ENCODE measurements at places on chromosomes 1 and 21.

- no peak for DNase-seq
Measured at GRCh38 chr21:24023936-24024335, 1583.3 kb downstream of the MRPL39 start.

DNA sequence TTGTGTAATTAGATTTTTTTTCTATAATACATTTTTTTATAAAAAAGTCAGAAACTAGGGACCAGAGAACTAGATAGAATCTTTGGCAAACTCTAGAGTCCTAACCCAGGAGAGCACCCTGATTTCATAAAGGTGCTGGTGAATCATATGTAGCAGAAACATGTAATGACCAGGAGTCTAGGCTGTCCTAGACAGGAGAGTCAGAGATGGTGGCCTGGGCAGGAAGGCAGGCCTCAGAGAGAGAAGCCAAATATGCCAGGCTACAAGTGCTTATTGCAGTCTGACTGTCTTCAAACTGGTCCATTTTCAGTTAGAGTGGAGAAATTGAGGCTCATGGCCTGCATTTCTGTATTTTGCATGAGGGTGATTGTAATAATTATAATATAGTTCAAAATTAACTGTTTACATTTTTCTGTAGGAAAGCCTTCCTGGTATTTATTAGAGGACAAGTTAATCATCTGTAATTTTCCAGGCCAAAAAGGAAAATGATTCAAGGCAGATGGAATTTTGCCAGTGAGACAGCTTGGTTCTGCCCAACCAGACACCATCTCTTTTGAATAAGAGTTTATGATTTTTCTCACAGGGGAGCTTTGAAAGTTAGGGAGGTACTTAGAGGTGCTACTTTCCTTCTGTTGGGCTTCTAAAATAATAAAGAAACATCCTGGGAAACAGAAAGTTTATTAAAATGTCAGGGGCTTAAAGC, 129.8 kb downstream of the S1PR1 start:
- no peak for DNase-seq

DNA sequence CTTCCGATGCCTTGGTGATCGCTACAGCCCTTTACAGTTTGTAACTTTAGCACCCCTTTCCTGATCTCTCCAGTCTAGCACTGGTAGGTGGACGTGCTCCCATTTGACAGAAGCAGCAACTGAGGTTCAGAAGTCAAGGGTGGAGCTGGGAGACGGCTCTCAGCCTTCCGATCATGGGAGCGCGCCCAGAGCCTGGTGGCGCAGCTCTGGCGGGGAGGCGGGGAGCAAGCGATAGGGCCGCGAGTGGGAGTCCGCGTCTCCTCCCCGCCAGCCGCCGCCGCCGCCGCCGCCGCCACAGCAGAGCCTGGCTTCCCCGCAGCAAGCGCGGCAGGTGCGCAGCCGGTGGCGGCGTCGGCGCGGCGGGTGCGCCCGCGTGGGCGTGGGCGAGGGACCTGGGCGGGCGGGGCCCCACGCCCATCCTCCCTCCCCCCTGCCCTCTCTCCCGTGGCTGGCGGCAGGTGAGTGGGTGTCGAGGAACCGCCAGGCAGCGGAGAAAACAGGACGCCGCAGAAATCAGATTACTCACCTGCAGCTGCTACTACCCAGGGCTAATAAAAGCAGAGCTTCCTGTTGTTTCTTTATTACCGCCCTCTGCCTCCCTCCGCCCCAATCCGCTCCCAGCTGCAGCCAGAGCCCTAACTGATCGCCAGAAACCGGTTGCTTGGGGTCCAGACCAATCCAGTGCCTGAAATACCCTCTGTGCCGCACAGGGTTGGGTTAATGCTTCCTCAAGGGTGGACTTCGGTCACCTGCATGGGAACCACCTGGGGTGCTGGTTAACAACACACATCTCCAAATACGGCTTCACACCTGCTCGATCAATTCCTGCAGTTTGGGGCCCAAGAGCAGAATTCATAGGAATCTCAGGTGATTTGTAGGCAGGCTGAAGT, 60.2 kb upstream of the ID3 start:
- DNase-seq = peak; percentile 83

DNA sequence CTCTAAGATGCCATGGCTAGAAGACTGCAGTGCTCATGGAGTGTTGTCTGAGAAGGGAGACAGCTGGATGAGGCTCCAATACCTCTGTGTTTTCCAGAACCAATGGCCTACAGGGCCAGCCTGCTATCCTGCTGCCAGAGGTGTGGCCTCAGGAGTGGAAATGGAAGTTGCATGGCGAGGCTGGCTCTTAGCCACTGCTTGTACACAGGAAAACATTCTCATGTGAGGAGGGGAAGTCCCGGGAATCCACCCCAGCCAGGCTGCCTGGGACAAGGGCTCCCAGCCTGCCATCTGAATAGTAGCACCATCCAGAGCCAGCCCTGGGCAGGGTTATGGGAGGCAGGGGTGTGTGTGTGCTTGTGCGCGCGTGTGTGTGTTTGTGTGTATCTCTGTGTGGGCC, 56.5 kb downstream of the SDC3 start:
- DNase-seq = no peak

DNA sequence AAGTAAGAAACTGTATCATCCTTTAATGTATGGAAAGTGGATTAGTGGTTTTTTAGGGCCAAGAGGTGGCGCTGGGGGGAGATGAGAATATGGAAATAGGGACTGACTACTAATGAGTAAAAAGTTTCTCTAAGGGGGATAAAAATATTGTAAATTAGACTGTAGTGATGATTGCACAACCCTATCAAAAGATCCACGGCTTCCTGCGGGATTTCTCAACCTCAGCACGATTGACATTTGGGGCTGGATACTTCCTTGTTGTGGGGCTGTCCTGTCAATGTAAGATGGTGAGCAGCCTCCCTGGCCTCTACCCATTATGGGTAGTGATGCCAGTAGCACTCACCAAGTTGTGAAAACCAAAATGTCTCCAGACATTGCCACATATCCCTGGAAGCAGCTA, 36.0 kb upstream of the PRDM2 start:
- DNase-seq = no peak

- no peak for DNase-seq
Measured at GRCh38 chr1:24514946-24515345, 12.3 kb downstream of the RCAN3 start.

- no peak for DNase-seq
Measured at GRCh38 chr1:55076356-55076755, 37.0 kb downstream of the PCSK9 start.

- no peak for DNase-seq
Measured at GRCh38 chr1:153503766-153504165, 32.0 kb downstream of the S100A6 start.

DNA sequence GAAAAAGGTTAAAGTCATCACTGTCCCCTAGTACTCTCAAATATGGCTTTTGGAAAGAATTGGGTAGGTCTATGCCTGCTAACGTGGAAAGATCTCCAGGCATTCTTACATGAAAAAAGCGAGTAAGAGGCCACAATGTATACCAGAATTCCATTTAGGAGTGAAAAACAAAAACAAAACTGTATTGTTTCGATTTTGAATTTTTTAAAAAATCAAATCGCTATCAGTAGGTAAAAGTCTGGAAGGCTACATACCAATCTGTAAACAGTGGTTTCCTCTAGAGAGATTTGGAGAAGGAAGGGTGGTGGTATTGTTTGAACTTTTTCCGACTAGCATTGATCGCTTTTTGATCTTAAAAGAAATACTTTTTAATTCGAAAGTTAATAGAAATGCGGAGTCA, 55.9 kb downstream of the RRAGC start:
- DNase-seq = no peak

DNA sequence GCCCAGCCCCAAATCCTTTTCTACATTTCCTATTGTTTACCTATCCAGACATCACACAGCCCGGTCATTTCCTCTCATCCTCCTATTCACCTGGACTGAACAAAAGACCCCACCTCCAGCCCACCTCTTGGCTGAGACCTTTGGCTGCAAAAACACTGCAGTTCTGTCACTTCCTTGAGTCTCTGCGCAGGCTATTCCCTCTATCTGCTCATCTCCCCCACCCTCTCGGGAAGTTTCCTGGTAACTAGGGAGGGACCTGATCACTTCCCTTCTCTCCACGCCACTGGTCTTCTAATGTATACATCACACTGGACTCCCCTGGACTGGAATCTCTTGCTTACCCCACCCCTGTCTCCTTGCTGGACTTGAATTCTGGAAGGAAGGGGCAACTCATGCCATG, 5.3 kb downstream of the HTR1D start:
- no peak for DNase-seq

GRCh38 chr1:197366996-197367395, 98.9 kb downstream of the CRB1 start:
- DNase-seq = no peak

- DNase-seq = no peak
Measured at GRCh38 chr1:101178688-101179491, 57.9 kb upstream of the S1PR1 start.

DNA sequence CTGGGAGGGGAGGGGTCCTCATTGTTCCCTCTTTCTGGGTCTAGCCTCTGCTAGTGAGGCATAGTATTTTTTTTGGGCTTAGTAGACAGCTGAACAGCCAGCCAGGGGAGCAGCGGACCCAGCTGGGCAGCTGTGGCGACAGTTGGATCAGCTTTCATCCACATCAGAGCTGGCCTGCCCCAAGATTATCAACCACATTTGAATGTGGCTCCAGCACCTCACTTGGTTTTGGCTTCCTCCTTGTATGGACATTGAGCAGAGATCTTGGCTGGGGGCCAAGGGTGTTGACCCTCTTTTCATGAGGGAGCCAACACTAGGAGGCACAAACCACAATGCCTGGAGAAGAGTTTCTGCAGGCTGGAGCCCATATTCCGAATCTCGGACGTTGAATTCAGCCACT, 25.0 kb downstream of the WNT4 start:
- peak; percentile 35 for DNase-seq

DNA sequence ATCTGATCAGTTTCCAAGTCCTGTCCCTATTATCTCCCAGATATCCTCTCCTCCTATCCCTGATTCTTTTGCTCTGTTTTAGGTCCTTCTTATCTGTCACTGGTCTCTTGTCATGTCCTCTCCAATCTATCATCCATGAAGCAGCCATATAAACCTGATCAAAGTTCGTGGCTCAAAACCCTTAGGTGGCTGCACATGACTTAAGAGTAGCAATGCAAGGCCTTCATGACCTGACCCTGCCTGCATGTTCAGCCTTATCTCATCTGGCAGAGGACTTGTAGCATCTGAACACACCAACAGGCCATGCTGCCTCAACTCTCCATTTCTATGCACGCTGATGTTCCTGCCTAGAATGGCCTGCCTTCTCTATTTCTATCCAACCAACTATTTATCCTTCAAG, 65.2 kb downstream of the NOS1AP start:
- DNase-seq = no peak

DNA sequence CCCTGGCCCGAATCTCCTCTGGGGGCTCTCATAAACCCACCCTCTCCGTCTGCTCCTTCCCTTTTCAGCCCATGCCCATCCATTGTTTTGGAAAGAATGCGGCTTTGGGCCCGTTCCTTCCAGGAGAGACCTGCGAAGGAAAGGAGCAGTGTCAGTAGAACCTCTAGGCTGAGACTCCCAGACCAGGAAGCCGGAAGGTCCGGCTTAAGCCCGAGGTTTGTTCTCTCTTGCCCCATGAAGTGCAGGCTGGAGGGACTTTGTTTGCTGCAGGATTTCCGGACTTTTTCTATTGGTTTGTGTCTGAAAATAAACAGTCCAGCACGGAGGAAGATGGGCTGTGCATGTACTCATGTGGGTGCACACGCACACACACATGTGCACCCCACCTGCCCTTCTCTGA, 49.8 kb downstream of the ELK4 start:
- peak; percentile 25 for DNase-seq

DNA sequence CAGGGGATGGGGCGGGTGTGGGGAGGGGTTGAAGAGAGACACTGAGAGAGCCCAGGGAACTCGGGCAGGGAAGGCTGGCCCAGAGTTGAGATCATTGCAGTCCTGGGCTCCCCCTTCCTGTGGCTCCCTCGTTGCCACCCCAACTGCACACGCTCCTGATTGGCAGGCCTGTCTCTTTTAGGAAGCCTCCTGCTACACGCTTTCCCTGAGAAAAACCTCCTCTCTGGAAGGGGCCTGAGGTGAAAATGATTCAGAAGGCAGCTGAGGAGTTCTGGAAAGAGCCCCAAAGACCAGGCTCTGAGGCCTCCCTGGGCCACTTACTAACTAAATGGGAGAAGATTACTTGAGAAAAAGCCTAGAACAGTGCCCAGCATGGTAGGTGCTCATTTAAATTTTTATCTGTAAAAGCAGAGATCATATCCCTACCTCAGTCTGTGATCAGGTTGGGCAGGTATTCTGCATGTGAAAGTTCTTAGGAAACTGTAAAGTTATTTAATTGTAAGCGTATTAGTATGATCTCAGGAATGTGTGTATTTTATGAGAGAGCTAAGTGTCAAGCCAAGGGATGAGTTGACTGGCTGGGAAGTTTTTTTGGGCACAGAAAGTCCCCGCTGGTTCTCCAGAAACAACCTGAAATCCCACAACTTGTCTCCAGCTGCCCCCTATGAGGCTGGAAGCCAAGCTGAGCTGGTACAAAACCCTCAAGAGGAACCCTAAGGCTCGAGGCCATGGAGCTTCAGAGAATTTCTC, 65.2 kb upstream of the EPS8L3 start:
- no peak for DNase-seq

All from activated naive CD4-positive, alpha-beta T cell treated with anti-CD3 and anti-CD28 coated beads, Interleukin-2, amount 50 U/mL, for 72 hours (primary cell).